ENCODE measurements at places on chromosomes 4 and X.

GRCh38 chrX:149296092-149296491 lies 209.0 kb downstream of the IDS start:
- no peak for DNase-seq

- DNase-seq = no peak
Measured at GRCh38 chr4:173717581-173717980, 187.6 kb upstream of the HAND2 start.

- no peak for DNase-seq
Measured at GRCh38 chr4:120139392-120139791, 72.7 kb upstream of the MAD2L1 start.

DNA sequence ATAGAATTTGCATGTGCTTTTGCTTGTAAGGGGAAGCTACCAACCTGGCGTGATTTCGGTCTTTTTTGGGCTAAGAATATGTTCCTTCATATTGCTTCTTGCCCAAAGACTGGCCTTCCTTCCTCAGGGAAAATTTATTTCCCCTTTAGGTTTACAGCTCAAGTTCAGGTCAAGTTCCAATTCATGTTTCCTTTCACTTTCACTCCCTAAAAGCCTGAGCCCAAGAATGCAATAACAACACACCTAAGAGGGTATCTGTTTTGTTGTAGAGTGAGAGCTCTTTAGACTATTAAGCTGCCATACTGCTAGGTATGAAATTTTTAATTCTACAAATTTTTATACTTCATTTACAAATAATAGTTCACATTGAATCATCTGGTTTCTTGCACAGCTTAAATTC lies 299.6 kb downstream of the TLL1 start:
- DNase-seq = no peak

DNA sequence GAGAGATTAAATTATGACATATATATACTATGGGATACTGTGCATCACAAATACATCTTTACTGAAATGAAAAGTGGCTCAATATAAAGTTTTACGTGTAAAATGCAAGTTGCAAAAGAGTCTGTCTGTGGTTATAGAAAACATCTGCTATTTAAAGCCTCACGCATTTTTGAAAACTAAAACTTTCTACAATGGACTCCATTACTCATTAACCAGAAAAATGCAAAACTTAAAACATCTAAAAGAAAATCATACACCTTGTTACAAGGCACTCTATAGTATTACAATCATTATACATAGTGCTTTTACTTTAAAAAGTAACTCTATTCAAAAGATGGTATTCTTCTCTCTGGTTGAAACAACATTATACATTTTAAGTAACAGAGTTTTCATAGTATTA lies 755.6 kb downstream of the DMD start:
- no peak for DNase-seq

GRCh38 chrX:107713543-107714205 lies 61.9 kb downstream of the TSC22D3 start:
- no peak for DNase-seq

DNA sequence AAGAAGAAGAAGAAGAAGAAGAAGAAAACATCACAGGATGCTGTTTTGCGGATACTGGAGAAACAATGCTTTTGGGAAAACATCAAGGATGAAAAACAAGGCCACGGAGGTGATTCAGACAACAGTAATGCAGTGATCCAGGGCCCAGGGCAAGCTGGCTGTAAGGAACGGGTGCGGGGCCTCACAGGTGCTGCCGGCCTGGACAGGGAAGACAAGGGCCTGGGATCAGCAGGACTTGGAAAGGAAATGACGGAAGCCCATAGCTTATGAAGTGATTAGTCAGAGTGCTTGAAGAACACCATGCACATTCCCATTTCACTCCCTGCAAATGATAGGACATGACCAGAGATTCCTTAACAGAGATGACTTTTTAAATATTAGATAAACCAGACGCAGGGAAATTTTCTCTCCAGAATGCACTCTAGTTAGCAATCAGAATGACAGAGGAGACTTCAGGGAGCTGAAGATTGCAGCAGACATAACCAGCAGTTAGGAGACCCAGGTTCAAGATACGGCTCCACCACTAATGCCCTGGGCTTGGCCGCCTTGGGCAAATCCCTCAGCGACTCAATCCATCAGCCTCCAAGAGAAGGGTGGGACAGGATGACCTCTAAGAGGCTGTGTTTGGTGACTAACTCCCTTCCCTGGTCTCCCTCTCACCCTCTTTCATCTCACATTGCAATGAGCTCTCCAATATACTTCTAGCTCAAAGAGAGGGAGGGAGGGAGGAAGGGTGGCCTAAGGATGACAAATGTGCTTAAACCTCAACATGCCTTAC lies 54.1 kb downstream of the APBB2 start:
- no peak for DNase-seq

- DNase-seq = no peak
Measured at GRCh38 chr4:180587379-180587778, 1655.8 kb upstream of the TENM3 start.

DNA sequence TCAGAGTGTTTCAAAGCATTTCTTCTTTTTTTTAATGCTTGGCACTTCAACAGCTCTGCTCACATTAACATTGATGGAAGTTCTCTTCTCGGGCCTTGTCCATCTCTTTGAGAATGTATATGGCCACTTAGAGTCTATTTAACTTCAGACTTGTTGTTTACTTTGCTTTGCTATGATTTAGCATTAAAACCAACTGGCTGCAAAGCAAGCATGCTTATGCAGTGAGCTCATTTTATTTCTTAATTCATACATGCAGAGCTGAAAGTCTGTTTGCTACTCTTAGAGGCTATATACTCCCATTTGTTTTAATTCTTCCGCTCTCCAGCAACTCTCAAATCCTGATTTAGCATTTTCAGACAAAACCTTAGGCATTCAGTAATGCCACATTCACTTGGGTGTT lies 107.6 kb upstream of the PACRGL start:
- DNase-seq = no peak

- no peak for DNase-seq
Measured at GRCh38 chr4:152255437-152255836, 280.5 kb downstream of the FBXW7 start.

- DNase-seq = no peak
Measured at GRCh38 chr4:82604522-82604921, 42.7 kb upstream of the TMEM150C start.

DNA sequence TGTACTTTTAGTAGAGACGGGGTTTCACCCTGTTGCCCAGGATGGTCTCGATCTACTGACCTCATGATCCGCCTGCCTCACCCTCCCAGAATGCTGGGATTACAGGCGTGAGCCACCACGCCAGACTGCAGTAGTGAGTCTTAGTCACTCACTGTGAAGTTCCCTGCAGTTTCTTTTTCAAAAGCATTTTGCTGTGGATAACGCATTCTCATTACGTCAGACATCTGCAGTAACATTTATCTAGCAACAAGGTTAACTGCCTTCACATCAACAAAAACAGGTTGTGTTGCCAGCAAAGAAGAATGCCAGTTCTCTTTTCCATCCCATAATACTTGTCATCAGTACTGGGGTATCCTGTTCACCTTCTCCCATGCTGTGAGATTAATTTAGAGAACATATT lies 164.6 kb downstream of the DHRSX start:
- DNase-seq = no peak

GRCh38 chrX:55342533-55343501 lies 78.1 kb upstream of the PAGE3 start:
- no peak for DNase-seq

DNA sequence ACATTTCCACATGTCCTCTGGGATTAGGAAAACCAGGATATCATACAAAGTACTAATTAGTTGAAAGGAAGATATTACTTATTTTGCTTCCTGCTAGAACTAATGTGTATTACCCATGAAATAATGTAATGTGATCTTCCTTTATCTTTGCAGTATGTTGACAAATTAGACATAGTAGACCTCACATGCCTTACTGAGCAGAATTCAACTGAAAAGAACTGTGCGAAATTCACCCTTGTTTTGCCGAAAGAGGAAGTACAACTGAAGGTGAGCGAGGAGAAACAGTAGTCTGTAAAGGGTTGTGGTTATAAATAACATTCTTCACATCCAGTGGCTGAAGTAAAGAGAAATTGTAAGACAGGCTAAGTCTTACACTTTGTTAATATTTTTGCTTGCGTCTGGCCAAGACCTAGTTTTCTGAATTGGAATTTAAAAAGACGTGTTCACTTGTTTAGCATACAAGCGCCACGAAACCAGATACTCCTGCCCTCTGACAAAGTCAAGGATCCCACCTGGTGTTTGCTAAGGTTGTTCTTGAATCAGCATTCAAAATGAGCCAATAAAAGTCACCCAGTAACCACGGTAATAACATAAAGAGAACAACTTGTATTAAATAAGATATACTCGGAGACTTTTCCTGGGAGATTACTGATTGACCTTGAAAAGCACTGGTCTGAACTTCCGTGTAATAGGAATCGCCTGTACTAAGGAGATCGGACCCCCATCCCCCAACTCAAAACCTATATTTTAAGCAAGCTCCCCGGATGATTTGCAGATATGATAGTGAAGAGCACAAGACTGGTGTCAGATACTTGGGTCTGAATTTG lies 16.9 kb downstream of the STAP1 start:
- DNase-seq = no peak

GRCh38 chrX:107684956-107685385 lies 56.7 kb downstream of the PRPS1 start:
- DNase-seq = no peak

DNA sequence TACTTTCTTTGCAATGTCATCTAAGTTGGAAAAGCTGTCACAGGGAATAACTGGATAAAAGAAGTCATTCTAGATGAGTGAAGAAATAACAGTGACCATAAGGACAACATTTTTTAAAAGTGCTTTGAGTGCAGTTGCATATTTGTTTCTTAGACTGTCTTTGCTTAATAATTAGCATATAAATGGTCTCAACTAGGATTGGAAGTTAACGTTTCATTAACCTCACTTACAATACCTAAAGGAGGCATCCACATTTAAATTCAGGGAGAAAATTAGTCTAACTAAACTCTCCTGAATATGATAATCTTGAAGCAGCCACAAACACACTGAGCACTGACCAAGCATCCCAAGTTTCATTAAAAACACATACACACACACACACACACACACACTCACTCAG lies 780.7 kb downstream of the PCDH18 start:
- DNase-seq = no peak

GRCh38 chr4:164012396-164013027 lies 518.0 kb downstream of the TMA16 start:
- no peak for DNase-seq

- no peak for DNase-seq
Measured at GRCh38 chrX:40473460-40474204, 107.1 kb upstream of the ATP6AP2 start.

- no peak for DNase-seq
Measured at GRCh38 chr4:22514481-22514880, 1.4 kb downstream of the ADGRA3 start.

GRCh38 chr4:151313306-151314009 lies 11.9 kb downstream of the SH3D19 start:
- no peak for DNase-seq

- no peak for DNase-seq
Measured at GRCh38 chr4:141131723-141132071, 1.6 kb downstream of the RNF150 start.

DNA sequence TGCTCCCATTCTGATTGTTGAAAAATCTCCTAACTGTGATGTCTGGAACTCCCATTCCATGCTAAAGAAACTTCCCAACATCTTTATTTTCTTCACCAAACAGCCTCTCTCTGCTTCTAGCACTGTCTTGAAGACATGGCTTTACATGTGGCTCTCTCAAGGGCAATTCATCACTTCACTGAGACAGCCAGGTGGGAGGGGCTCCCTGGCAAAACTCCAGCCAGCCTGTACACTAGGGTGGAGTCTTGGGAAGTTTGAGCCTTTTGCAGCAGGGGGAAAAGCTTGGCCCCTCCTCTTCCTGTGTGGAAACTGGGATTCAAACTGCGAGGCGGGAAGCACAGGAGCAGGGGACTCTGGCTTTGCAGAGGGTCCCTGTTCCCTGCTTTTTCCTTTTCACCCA lies 130.5 kb upstream of the TTC29 start:
- DNase-seq = no peak

All from thoracic aorta (tissue), 2 donors.